Panc1 (cell line): ENCODE measurements at places on chromosomes 11 and 22. TPM values are rescaled to one million over a fixed set of nuclear protein-coding genes. Genes with fewer than 3 reads are reported as not detected.

SPON1 gene
- total RNA-seq: 0.10 TPM

TSPAN32 gene
- total RNA-seq: not detected

TXN2 gene
- total RNA-seq: 64.1 TPM

SLC22A6 gene
- not detected for total RNA-seq

APOC3 gene
- 1.2 TPM for total RNA-seq

BACE1 gene
- 4.9 TPM for total RNA-seq

UPB1 gene
- total RNA-seq: 0.10 TPM

OR8G1 gene
- not detected for total RNA-seq

TRIM64C gene
- not detected for total RNA-seq

SLC22A24 gene
- not detected for total RNA-seq

GRCh38 chr11:64712430-64713015 lies 10.5 kb downstream of the NRXN2 start:
- peaks cover 10% of the 10 kb centered on the region; the same call in 1 of the 2 replicates for H3K4me1 ChIP-seq
- no peaks in the 10 kb centered on the region for H3K36me3 ChIP-seq
- H3K27ac ChIP-seq: no peak overlapping the region
- DNase-seq: no peak
- peaks cover 4% of the 10 kb centered on the region for H3K27me3 ChIP-seq

GRCh38 chr11:64068705-64069400 lies 33.1 kb downstream of the FLRT1 start:
- no peaks in the 10 kb centered on the region for H3K27me3 ChIP-seq
- no peak overlapping the region for H3K27ac ChIP-seq
- no peak for DNase-seq

GRCh38 chr11:57818812-57819211 lies 57.2 kb downstream of the CTNND1 start:
- H3K36me3 ChIP-seq: peaks cover 28% of the 10 kb centered on the region
- H3K27me3 ChIP-seq: no peaks in the 10 kb centered on the region
- H3K4me3 ChIP-seq: no peak overlapping the region
- no peak overlapping the region for H3K27ac ChIP-seq

DNA sequence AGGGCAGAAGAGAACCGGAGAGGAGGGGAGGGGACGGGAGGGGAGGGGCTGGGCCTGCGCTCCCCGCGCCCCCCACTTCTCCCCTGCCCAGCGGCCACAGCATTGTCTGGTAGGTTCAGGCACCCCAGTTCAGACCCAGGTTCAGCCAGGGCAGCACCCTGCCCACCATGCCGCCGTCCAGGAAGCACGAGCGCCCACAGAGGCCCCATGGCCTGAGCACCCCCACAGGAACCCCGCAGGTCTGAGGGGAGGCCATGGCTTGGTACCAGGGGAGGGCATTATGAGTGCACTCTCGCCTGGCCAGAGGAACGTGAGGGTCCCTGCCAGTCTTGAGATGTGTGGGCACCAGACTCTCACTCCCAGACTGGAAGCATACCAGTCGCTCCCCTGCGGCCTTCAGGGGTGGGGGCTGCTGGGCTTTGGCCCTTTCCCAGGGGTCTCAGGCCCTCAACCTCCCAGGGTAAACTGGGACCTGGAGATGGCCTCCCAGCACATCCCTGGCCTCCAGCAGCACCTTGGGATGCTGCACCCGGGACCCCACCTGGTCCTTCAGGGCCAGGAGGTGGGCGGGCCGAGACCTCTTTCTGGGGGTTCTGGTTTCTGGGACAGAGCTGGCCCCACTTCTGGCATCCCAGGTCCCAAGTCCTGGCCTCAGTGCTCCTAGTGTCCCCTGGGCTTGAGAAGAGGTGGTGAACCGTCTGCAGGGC lies 597 bp upstream of the PLXNB2 start:
- H3K36me3 ChIP-seq: no peaks in the 10 kb centered on the region; the same call in 1 of the 2 replicates
- no peak for DNase-seq
- H3K4me1 ChIP-seq: peaks cover 44% of the 10 kb centered on the region
- H3K4me3 ChIP-seq: no peak overlapping the region
- H3K27me3 ChIP-seq: no peaks in the 10 kb centered on the region

GRCh38 chr11:74771139-74771538 lies 22.5 kb downstream of the RNF169 start:
- no peaks in the 10 kb centered on the region for H3K27me3 ChIP-seq
- H3K4me3 ChIP-seq: no peak overlapping the region
- peaks cover 5% of the 10 kb centered on the region; the same call in 1 of the 2 replicates for H3K4me1 ChIP-seq

- H3K36me3 ChIP-seq: no peaks in the 10 kb centered on the region
- H3K4me3 ChIP-seq: no peak overlapping the region
- H3K27me3 ChIP-seq: no peaks in the 10 kb centered on the region
- no peak for DNase-seq
Measured at GRCh38 chr11:8740129-8740528, 57.5 kb downstream of the RPL27A start.

GRCh38 chr11:102813484-102813883 lies 15.5 kb upstream of the MMP1 start:
- no peak overlapping the region for H3K4me3 ChIP-seq
- H3K27me3 ChIP-seq: peaks cover 10% of the 10 kb centered on the region
- no peaks in the 10 kb centered on the region for H3K4me1 ChIP-seq
- no peak for DNase-seq
- no peaks in the 10 kb centered on the region for H3K36me3 ChIP-seq
- H3K27ac ChIP-seq: no peak overlapping the region

GRCh38 chr11:122951211-122951610 lies 30.4 kb downstream of the BSX start:
- no peaks in the 10 kb centered on the region for H3K27me3 ChIP-seq
- H3K27ac ChIP-seq: no peak overlapping the region
- H3K36me3 ChIP-seq: no peaks in the 10 kb centered on the region
- H3K4me1 ChIP-seq: no peaks in the 10 kb centered on the region
- no peak for DNase-seq
- H3K4me3 ChIP-seq: no peak overlapping the region

GRCh38 chr11:21174781-21175180 lies 505.4 kb downstream of the NELL1 start:
- H3K4me1 ChIP-seq: no peaks in the 10 kb centered on the region
- no peak overlapping the region for H3K4me3 ChIP-seq
- no peaks in the 10 kb centered on the region for H3K27me3 ChIP-seq
- no peaks in the 10 kb centered on the region for H3K36me3 ChIP-seq
- no peak overlapping the region for H3K27ac ChIP-seq

DNA sequence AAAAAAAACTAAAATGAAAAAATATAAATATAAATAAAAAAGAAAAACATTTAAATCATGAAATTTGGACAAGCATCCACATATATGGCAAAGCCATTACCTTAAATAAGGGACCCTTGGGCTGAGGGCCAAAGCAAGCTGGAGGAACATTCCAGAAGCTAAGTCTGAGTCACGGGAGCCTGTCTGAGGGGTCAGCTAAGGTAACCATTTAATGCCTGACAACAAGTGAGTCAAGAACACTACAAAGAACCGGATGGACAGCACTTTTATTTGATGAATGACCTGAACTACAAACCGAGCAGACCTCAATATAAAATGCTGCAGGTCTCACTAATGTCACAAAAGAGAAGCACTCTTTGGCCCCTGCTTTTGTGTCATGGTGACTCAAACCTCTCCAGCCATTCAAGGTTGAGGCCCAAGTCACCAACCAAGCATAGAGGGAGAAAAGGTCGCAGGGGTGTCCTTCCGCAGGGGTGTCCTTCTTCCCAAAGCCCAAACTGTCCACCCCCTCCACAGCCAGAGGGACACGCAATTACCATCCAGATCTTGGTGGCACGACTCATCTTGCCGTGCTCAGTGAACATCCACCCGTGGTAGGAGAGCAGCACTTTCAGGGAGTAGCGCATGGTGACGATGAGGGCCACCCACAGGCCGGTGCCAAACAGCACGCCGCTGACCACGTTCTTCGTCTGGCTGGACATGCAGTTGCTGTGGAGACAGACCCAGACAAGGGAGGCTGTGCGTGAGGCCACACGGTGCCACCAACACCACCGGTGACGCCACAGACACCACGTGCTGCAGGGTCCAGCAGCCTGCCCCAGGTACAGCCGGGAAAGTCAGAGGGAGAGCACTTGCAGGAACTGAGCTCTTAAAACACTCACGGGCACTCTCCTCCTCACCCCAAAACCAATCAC lies 34.5 kb downstream of the CPT1A start:
- DNase-seq: no peak
- no peak overlapping the region for H3K27ac ChIP-seq
- no peaks in the 10 kb centered on the region for H3K27me3 ChIP-seq

DNA sequence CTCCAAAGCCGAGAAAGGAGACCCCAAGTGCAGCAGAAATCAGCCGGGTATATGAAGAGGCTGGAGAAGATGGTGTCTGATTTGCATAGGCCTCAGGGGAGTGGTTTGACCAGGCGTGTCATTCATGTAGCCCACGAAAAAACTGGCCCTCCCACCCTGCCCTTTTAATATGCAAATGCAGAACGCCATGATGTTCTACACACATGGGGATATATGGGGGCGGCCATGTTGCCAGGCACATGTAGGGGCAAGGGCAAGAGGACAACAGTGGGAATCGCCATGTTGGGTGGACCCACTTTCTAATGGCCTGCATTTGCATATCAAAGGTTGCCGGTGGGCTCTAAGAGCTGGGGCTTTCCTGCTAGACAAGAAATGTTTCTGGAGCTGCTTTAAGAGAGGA lies 86.4 kb downstream of the ISX start:
- H3K27ac ChIP-seq: no peak overlapping the region
- H3K4me1 ChIP-seq: no peaks in the 10 kb centered on the region
- H3K36me3 ChIP-seq: no peaks in the 10 kb centered on the region

DNA sequence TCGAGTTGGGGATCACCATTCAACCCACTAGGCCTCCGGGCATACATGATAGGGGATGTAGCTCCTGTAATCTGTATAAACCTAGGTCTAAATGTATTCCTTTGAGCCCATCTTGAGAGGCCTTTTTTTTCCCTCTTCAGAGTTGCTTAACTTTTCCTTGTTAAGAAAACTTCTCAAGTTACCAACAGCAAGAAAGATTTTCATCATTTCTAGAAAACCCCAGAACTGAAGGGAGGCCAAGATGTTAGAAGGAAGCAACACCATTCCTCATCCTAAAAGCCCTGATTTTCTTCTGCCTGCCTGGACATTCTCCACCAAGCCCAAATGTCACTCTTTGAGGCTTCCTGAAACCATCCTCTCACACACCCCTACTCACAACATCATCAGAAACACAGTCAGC lies 79.4 kb downstream of the TMPRSS5 start:
- DNase-seq: no peak
- no peak overlapping the region for H3K4me3 ChIP-seq
- H3K4me1 ChIP-seq: no peaks in the 10 kb centered on the region
- no peaks in the 10 kb centered on the region for H3K36me3 ChIP-seq
- H3K27me3 ChIP-seq: no peaks in the 10 kb centered on the region

- H3K27me3 ChIP-seq: no peaks in the 10 kb centered on the region
- no peaks in the 10 kb centered on the region for H3K36me3 ChIP-seq
- H3K4me3 ChIP-seq: no peak overlapping the region
- no peaks in the 10 kb centered on the region for H3K4me1 ChIP-seq
- no peak for DNase-seq
Measured at GRCh38 chr11:82663535-82663934, 70.1 kb downstream of the FAM181B start.

GRCh38 chr11:113847580-113847979 lies 27.8 kb downstream of the USP28 start:
- DNase-seq: no peak
- no peaks in the 10 kb centered on the region for H3K27me3 ChIP-seq
- no peaks in the 10 kb centered on the region for H3K36me3 ChIP-seq
- no peaks in the 10 kb centered on the region for H3K4me1 ChIP-seq
- H3K4me3 ChIP-seq: no peak overlapping the region

DNA sequence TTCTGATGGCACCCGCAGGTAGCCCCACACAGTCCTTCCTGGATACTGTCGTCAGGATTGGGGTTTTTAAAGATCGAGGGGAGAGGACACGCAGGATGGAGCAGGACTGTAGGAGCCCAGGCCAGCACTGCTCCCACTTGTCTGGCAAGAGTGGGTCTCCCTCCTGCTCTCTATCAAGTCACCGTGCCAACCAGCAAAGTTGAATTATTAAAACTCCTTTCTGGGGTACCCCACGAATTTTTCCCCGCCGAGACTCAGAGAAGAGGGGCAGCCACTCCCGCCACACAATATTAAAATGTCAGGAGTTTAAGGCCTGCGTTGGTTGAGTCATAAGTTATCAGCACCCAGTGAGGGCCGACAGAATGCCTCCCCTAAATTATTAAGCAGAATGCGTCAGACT lies 10.1 kb downstream of the LMO1 start:
- no peak overlapping the region for H3K27ac ChIP-seq
- H3K4me1 ChIP-seq: no peaks in the 10 kb centered on the region
- no peak for DNase-seq
- H3K4me3 ChIP-seq: no peak overlapping the region
- peaks cover 10% of the 10 kb centered on the region for H3K27me3 ChIP-seq
- H3K36me3 ChIP-seq: no peaks in the 10 kb centered on the region

- H3K4me1 ChIP-seq: no peaks in the 10 kb centered on the region
- no peaks in the 10 kb centered on the region for H3K36me3 ChIP-seq
- DNase-seq: no peak
- H3K27ac ChIP-seq: no peak overlapping the region
Measured at GRCh38 chr11:71322861-71323582, 70.6 kb upstream of the SHANK2 start.

GRCh38 chr11:6799402-6799801 lies at the start of gene OR6A2:
Gene OR6A2, minus strand, starts transcription at chr11:6799689. Its CDS starts 3,981 bp downstream, at chr11:6795708.
- H3K27me3 ChIP-seq: peaks cover 6% of the 10 kb centered on the region; the same call in 1 of the 2 replicates
- no peaks in the 10 kb centered on the region for H3K4me1 ChIP-seq
- no peak within 1 kb of the TSS for H3K27ac ChIP-seq
- DNase-seq: no peak
- H3K4me3 ChIP-seq: no peak within 1 kb of the TSS

DNA sequence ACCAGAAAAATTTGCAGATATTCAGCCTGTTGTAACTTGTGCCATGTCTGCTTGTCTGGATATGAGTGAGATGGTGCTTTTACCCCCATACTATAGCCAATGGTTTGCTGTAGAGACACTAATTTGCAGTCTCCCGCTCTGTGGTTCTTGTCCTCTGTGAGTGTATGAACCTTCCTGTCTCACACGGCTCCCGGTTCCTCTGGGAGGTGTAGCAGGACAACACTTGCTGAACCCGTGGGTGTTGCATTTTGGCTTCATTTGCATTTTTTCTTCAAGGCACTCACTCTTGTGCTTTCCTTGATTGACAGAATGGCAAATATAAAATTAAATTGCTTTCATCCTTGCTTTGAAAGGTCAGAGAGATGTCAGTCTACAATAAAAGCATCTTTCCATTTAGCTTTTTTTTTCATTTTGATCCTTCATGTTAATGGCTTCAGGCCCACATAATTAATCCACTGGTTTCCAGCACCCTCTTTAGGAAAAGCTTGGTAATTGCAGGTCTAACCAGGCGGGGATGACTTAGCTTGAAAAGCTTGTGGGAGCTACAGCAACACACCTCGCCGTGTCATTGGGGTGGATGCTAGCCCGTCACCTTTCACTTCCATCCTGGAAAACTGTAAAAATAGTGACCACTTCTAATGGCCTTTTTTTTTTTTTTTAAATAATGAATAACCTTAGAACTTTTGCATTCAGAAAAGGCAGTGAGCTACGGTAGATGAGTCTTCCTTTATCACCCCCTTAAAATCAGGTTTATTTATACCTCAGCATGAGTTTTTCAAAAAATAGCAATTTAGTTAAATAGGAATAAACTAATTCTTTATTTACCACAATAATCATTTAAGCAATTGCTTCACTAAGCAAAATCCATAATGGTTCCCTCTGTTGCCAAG lies 27.4 kb upstream of the ST14 start:
- peaks cover 50% of the 10 kb centered on the region for H3K36me3 ChIP-seq
- no peak overlapping the region for H3K27ac ChIP-seq
- H3K4me1 ChIP-seq: no peaks in the 10 kb centered on the region
- no peak overlapping the region for H3K4me3 ChIP-seq
- peak; percentile 72 for DNase-seq
- no peaks in the 10 kb centered on the region for H3K27me3 ChIP-seq

GRCh38 chr11:96267496-96268032 lies 75.4 kb downstream of the MAML2 start:
- peak overlapping the region; percentile 26; the same call in 1 of the 2 replicates for H3K27ac ChIP-seq
- no peak overlapping the region for H3K4me3 ChIP-seq
- no peaks in the 10 kb centered on the region for H3K36me3 ChIP-seq
- no peaks in the 10 kb centered on the region for H3K27me3 ChIP-seq
- DNase-seq: no peak
